Gastrocnemius medialis (tissue), 4 donors: ENCODE measurements at places on chromosomes 3 and 15.

DNA sequence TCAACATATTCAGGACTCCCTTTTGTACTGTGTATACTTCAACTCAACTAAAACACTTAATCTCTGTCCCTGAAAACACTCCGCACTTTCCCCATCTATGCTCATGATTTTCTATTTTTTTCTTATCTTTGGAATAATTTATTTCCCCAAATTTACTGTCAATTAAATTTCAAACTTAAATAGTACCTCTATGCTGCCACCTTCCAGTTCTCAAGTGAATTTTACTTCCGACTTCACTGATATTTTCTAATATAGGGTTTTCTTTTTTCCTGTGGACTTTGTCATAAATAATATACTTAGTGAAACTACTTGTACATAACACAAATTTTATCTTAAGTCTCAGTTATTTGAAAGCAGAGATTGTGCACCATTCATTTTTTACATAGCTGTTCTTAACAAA lies 1303.3 kb downstream of the OTOL1 start:
- DNase-seq = no peak

GRCh38 chr3:126484148-126484547 lies 8.5 kb upstream of the ZXDC start:
- DNase-seq = peak; percentile 68

DNA sequence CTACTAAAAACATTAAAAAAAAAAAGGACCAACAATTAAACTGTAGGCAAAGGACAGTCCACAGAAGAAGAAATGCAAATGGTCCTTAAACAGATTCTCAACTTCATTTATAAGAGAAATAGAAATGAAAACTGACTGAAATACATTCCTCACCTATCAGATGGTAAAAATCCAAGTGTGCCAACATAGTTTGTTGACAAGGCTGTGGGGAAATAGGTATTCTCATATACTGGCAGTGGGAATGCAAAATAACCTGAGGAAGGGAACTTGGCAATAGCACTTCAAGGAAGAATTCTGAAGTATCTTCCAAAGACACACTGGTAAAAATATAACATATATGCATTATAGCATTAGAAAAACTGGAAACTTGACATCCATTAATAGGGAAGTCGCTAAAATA lies 53.8 kb downstream of the SLC24A1 start:
- DNase-seq = no peak

DNA sequence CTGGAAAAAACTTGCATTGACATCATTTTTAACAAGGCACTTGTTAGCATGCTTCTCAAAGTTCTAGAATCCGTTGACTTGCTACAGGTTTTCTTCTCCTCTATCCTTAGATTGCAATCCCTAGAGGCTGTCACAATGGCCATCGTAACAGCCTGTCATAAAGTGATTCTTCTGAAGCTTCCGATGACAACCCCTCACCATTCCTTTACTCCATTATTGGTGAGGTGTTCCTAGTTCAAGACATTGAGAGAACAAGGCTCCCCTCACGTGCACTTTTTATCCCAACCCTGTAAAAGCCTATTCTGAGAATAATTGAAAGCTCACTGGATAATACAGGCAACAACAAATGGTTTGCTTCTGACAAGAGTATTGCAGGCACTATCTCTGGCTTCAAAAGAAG lies 131.4 kb downstream of the ROBO1 start:
- DNase-seq = no peak

DNA sequence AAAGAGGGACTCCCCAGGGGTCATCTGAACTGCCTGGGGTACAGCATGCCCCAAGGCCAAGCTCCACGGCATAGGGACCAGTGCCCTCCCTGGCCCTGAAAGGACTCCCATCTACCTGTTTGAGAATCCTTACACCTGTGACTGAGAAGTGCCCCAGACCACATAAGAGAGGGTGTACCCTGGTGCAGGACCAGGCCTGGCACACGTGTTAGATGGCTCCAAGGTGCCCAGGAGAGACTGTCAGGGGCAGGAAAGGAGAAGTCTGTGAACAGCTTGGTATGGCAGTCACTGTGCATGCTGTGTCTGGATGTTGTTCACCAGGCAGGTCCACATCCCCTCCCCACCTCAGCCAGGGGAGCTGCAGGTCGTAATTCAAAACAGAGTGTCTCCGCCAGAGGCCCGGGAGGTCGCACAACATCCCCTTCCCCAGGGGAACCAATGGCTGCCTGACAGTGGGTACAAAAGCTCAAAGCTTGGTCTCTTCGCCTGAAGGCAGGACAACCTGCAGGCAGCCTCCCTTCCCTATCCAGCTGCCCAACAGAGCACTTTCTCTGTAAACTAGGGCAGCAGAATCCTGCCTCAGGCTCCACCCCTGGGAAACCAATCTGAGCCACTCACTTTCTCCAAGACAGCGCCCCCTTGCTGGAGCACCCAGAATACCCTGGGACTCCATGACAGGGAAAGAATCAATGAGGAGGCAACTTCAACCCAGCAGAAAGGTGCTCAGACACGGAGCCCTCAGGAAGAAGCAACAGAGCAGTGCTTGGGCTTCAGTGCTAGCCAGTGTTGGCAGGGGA lies 3.9 kb downstream of the NUP210 start:
- DNase-seq = no peak

DNA sequence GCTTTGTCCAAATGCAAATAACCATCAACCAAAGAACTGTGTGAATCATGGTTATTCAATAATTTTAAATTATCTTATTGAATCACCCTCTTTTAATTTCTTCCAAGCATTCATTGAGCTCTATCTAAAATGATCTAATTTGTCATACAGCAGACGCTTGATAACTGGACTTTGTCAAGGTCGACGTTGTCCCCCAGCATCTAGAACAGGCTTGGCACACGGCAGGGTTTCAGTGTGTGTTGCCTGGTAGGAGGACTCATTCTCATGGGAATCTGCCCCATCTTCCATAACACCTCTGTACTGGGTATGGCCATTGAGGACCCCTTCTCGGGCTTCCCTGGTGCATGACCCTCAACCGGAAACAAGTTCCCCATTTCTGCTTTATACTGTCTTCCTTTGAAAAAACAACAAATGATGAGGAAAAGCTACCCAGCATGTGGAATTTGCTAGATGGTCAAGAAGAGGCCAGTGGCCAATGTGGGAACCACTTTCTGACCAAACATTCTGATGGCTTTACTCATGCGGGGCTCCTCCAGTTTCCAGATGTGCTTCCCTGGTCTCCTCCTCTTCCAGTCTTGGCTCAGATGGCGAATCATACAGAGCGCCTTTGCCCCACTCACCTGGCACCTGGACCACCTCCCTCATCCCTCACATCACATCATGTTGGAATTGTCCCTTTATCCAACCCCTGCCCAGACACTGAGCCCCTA lies 41.7 kb upstream of the SEC22A start:
- DNase-seq = no peak

DNA sequence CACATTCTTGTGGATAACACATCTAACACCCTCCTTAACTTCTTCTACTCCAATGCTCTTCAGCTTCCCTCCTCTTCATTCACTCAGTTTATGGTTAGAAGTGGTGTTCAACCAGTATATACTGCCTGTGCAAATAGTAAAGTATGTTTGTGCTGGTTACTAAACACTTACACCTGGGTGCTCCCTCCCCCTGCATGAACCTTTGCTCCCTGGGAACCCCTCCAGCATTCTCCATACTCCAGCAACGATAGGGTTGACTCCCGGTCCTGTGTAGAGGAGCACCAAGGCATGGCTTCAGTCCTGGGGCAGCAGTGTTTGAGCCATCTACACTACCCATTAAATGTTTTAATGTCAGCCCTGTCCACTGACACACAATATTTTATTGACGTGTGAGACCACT lies 407.5 kb upstream of the DPH6 start:
- no peak for DNase-seq

DNA sequence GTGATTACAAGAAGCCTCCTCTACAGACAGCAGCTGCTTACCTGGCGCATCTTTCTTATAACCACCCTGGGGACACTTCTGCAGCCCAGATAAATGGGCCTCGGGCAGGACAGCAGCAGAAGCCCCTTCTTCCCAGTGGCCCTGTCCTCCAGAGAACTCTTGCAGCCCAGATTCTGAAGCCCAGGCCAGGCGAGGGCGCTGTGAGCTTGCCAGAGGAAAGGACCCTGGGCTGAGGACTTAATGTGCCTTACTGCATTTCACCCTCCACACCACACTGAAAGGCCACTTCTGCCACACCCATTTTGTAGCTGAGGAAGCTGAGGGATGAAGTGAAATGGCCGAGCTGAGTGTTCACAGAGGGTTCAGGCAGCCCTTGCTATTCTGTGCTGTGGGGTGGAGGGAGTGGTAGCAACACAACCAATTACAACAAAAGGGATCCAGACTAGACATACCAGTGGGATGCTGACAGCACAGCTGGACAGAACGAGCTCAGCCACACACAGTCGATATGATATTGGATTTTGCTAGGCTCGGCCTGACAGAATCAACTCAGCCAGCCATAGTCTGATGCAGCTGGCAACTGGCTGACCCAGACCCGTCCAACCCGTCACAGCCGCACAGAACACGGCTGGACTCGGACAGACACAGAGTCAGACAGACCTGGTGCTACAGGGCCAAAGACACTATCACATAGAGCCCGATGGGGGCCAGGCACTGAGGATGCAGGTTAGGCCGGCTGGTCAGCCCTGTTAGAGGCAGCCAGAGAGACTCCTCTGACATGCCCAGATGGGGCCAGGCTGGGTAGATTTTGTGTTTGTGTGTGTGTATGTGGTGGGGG lies 7.3 kb downstream of the ACOX2 start:
- no peak for DNase-seq

DNA sequence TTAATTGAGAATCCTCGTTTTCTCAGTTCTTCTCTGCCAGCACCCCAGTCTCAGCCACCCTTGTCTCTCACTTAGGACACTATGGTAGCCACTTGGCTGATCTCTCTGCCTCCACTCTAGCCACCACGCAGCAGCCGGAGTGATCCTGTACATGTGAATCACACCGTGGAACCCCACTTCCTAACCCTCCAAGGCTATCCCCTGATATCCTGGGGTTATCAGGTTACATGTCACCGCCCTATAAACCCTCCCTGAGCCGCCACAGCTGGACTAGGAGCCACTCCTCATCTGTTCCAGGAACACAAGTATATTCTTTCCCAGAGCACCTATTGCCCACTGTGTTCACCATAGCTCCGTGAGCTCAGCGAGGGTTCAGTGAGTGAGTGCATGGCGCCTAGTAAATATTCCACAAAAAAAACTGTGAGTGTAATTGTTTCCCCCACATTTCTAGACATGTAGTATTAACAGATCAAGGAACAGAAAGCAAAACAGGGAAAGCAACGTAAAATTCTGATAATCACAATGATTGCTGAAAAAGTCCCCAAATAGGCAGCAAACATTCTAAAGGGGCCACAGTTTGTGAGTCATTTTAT lies 661 bp upstream of the PARP14 start:
- no peak for DNase-seq
